T follicular helper cell (primary cell): ENCODE measurements at places on chromosomes 1 and 21.
A peak's percentile ranks its signal among the peaks of the same experiment; 100 is the strongest.

- DNase-seq: no peak
Observed at GRCh38 chr1:20209471-20209870, 23.2 kb upstream of the PLA2G2C start.

GRCh38 chr21:44533891-44534627 lies 5.9 kb downstream of the KRTAP10-1 start:
- DNase-seq: no peak

DNA sequence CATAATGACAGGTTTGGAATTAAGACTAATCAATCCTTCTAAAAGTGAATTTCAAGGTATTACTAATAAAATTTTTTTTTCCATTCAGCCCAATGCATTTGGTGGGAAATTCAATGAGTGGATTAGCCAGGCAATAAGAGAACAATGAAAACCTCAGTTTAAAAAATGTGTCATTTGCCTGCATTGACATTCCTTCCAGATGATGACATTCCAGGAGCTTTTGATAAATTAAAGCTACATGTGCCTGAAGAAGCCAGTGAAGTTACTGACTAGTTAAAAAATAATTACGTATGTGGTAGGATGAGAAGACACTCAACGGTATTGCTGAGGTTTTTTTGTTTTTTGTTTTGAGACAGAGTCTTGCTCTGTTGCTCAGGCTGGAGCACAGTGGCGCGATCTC lies 37.9 kb upstream of the RC3H1 start:
- no peak for DNase-seq

DNA sequence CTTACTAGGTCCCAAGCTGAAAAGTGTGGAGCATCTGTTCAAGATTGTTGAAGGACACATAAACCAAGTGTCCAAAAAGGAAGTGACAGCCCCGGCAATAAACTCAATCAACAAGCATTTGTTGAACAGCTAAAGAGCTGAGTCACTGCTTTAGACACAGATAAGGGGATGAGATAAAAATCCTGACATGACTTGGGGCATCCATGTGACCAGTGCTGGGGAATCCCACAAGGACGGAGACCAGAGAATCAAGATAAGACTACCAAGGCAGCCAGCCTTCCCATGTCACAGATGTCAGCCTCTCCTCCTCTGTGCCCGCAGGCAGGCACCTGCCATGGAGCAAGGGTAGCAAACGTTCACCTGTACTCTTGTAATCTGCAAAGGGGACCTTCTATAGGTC lies 118.6 kb upstream of the KAZN start:
- no peak for DNase-seq

GRCh38 chr1:225879521-225880221 lies 2.5 kb downstream of the TMEM63A start:
- no peak for DNase-seq

DNA sequence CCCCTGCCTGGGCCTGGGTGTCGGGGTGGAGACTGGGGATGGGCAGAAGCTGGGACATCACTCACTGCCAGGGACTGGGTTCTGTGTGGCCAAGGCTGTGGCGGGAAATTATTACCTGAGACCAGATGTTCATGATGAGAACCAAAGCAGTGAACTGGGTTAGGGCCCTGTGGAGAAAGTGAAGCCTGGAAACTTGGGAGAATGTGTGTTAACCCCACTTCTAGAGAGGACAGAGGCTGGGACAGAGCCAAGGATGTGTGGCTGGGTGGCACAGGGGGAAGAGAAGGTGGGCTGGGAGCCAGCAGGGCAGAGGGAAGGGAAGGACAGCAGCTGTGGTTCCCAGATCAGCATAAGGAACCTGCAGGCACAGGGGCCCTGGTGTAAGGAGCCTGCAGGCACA lies 31.3 kb downstream of the CNIH3 start:
- DNase-seq: no peak

DNA sequence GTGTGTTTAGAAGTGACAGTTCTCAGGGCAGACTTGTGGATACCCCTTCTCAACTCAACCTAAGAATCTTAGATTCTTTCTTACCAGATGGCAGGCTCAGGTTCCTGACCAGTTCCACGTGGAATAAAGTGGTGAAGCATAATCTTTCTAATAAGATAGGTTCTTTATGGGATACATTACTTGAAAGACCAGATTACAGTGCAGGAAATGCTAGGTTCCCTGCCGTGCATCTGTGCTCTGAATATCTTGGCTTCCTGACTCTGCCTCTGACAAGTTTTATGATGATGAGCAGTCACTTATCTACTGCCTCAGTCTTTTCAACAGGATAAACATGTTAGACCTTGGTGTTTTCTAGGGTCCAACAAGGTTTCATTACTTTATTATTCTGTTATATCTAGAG lies 207.9 kb upstream of the CACYBP start:
- DNase-seq: no peak

GRCh38 chr1:11475748-11476147 lies 3.2 kb upstream of the DISP3 start:
- no peak for DNase-seq

- no peak for DNase-seq
Observed at GRCh38 chr1:209685821-209686220, 10.6 kb downstream of the G0S2 start.

- DNase-seq: peak; percentile 87
Observed at GRCh38 chr21:43362321-43362791, 64.6 kb downstream of the SIK1 start.

- DNase-seq: no peak
Observed at GRCh38 chr1:76868154-76868882, 1.0 kb downstream of the ST6GALNAC5 start.

GRCh38 chr21:42983103-42983502 lies 8.7 kb downstream of the PKNOX1 start:
- DNase-seq: no peak

- DNase-seq: no peak
Observed at GRCh38 chr1:184553845-184554244, 167.0 kb downstream of the C1orf21 start.

DNA sequence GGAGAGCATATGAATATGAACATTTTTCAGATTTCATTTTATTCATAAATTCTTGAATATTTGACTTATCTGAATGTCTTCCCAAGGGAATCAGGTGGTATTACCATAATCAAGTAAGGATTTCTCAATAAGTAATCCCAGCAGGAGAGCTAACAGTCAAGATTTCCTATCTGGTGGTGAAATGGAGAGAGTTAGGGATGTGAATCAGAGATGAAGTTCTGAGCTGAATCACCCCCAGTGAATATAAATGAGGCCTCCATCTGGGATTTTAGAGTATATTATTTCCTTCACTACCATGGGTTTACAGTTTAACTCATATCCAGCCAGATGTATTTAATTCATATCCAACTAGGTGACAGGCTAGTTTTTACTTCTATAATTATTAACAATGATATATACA lies 61.5 kb upstream of the RGS2 start:
- no peak for DNase-seq

- DNase-seq: peak; percentile 21
Observed at GRCh38 chr1:17661546-17662157, 93.5 kb upstream of the ACTL8 start.

DNA sequence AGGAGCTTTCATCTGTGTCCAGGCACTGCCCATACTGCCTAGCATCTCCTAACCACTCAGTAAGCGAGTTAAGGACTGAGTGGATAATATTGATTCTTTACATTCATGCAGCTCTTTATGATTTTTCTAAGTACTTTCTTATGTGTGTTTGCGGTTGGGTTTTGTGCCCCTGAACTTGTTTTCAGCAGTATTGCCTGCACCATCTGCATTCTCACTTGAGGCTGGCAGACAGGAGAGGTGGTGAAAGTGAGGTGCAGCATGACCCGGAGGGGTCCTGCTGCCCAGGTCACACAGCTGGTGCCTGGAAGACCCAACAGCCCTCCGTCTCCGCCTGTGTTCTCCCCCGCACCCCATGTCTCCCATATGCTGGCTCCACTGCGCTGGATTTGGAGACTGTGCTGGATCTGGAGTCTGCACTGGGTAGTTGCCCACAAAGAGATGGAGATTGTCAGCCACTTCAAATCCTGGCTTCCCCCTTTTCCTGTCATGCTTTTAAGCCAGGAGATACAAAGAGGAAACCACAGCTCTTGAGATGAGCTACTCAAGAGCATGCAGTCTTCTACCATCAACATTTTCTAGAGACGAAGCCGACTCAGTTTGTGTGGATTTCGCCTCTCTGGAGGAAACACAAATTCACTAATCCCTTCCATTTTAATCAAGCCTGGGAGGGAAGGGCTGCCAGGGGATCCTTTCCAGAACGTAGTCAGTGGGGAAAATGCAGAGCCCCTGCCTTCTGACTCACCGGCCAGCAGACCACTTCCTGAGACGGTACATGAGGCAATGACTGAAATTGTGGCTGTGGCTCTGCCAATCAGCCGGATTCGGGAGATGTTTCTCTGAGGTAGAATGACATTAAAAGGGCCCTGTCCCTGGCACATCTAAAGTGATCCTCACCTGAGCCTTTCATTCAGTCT lies 71.7 kb upstream of the ANGPTL1 start:
- DNase-seq: no peak

DNA sequence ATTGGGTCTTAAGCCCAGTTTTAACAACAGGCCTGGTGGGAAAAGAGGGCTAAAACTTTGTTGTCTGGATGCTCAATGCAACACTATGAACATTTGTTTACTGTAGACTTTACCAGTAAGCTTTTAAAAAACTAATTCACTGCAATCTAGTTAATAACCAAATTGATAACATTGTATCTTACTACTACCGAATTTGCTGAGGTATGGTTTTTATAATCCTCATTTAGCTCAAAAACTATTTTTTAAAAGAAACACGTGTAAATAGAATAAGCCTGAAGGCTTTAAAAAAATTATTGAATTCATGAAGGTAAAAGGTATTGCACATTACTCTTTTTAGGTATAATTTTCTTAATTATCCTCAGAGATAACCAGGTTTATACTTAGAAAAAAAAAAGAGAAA lies 500.6 kb downstream of the RWDD3 start:
- DNase-seq: no peak

GRCh38 chr1:36269408-36269838 lies 36.7 kb upstream of the SH3D21 start:
- no peak for DNase-seq

DNA sequence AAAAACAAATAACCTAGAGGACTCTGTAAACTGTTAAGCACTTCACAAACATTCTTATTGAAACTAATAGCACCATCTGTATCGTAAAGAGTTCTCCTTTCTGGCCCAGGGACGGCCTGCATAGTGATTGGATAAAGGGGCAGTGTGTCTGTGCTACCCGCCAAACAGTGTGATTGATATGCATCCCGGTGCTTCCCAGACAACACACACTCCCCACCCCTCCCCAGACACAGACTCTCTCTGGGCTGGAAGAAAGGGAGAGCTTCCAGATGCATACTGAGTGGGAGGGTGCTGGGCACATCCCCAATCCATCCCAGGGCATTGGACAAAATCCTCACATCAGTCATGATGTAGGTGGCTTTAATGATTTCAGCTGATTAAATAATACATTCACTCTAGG lies 3.7 kb downstream of the HSD11B1 start:
- DNase-seq: no peak

- DNase-seq: no peak
Observed at GRCh38 chr1:182611787-182612186, 7.6 kb upstream of the RGS16 start.

GRCh38 chr1:166032572-166033371 lies 134.0 kb downstream of the FAM78B start:
- no peak for DNase-seq

- no peak for DNase-seq
Observed at GRCh38 chr21:43974791-43975468, 37.2 kb upstream of the TRAPPC10 start.
